ENCODE measurements at places on chromosomes 12 and 14.

- DNase-seq: no peak
Observed at GRCh38 chr14:35438910-35439713, 34.6 kb upstream of the NFKBIA start.

DNA sequence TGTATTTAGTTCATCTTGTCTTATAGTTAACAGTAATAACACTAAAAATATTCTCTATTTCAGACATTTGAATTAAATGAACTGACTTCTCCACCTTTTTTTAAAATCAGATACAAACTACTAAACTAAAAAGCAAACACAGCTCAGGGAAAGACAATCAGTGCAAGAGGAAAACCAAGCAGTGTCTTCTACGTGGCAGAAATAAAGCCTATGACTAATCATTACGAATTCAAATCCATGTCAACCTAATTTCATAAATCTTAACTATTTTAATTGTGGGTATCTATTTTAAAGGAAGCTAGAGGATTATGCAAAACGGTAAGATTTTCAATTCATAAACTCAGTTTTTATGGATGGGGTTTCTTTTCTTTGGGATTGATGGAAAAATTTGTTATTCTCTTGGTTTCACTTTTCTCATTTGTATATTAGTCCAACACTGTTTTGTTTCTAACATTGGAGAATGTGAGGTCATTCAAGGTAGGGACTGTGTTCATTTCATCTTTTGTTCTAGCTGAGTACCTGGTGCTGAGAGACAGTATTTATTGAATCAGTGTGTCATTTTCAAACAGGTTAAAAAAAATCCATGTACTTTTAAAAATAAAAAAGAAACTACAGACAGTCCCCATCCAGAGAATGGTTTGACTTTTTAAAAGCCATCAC is 12.8 kb upstream of the PALS1 start:
- no peak for DNase-seq

- DNase-seq: no peak
Observed at GRCh38 chr14:68780358-68781160, 12.3 kb downstream of the ZFP36L1 start.

GRCh38 chr12:6236641-6236940 is 36.4 kb downstream of the CD9 start:
- no peak for DNase-seq

DNA sequence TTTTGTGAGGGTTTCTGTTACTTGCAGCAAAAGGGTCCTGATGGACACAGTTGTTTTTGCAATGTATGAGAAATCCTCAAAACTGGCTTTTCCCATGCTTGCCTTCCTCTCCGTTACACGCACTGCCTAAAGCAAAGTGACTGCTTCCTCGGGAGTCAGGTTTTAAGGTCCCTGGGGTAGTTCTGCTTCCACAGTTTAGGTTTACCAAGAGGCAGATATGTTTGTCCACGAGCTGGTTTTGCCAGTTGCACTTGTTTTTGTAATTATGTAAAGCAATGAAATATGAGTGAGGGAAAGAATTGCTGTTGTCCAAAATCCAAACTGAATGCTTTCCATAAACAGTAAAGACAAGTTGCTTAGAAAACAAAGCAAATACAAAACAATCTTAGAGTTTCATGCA is 290.7 kb upstream of the AMIGO2 start:
- DNase-seq: no peak

DNA sequence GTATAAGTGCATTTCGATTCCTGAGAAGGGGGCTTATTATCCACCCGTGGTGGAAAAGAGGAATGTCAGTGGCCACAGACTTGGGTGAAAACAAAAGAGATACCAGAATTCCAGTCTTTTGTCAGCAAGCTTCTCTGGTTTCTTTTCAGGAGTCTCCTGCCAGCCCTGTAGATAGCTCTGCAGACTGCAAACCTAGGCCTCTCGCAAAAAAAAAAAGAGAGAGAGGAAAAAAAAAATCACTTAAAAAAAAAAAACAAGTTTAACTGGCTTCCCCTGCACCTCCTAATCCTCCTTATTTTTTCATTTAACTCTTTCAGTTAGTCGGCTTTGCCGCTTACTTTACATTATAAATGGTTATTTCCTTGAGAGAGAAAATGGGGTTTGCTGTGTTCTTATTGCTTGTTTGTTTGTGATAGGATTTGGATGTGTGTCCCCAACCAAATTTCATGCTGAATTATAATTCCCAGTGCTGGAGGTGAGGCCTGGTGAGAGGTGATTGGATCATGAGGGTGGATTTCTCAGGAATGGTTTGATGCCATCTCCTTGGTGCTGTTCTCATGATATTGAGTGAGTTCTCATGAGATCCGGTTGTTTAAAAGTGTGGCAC is 170.0 kb downstream of the BCL11B start:
- no peak for DNase-seq

GRCh38 chr12:46921764-46922133 is 96.0 kb upstream of the SLC38A4 start:
- no peak for DNase-seq

Data from DMS153 (cell line).